T-helper 2 cell (primary cell): ENCODE measurements at places on chromosomes 12 and 14.

- no peak for DNase-seq
Observed at GRCh38 chr14:96904201-96904600, 107.0 kb downstream of the VRK1 start.

DNA sequence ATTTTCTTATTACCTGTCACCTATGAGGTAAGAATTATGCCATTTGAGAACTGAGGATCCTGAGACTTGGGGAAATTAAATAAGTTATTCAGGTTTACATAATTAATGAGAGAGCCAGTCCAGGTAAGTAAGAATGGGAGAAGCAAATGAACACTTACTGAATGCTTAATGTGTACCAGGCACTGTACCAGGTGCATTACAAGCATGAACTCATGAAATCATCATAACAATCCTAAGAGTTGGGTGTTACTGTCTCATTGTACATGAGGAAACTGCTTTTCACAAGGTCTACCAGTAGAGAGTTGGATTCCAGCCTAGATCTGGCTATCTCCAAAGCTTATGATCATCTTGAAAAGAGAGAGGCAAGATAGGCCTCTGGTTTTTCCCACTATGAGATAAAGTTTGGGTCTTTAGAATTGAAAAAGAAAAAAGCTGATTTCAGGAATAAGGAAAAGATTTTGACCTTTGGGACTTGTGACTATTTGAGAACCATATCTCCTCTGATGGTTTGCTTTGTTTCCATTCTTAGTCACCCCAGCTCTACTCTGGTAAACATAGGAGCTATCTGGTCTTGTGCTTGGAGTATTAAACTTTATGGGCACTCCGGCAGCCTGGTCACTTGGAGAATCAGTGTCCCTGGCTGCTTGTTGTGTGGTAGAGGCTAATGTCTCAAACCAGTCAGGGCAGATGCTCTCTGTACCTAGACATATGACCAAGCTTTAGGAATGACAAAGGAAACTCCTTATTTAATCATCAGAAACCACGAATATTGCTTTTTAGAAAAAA lies 48.0 kb downstream of the PTHLH start:
- DNase-seq = no peak

DNA sequence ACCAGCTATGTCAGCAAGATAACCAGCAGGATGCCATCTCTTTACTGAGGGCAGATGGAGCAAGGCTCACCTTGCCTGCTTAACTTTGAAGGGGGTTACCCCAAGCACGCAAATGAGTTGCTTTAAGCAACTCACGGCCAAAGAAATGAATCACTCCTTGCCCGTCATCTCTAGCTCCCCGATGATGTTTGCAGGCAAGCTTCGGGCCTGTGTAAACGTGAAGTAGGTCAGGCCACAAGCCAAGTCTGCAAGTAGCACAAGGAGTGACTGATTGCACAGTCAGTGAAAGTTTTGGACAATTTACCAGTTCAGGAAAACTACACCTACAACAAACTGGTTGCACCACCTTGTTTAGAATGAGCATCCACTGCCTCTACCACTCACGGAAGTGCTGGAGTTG lies 699.7 kb upstream of the TBX3 start:
- DNase-seq = no peak

DNA sequence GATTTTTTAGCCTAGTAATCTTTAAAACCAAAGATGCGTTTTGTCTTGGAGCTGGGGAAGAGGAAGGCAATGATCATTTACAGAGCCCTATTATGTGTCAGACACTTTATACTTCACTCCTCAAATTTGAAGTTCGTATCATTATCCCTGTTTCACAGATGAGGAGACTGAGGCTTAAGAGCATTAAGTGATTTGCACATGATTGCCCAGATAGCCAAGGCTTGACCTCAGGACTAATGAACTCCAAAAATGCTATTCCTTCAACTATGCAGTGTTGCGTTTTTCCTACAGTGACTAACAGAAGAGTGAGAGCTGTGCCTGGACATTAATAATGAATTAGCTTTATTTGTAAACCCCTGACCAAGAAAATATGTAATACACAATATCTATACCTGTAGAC lies 136.8 kb upstream of the EEA1 start:
- no peak for DNase-seq

GRCh38 chr12:107035733-107036132 lies 48.8 kb upstream of the MTERF2 start:
- no peak for DNase-seq

DNA sequence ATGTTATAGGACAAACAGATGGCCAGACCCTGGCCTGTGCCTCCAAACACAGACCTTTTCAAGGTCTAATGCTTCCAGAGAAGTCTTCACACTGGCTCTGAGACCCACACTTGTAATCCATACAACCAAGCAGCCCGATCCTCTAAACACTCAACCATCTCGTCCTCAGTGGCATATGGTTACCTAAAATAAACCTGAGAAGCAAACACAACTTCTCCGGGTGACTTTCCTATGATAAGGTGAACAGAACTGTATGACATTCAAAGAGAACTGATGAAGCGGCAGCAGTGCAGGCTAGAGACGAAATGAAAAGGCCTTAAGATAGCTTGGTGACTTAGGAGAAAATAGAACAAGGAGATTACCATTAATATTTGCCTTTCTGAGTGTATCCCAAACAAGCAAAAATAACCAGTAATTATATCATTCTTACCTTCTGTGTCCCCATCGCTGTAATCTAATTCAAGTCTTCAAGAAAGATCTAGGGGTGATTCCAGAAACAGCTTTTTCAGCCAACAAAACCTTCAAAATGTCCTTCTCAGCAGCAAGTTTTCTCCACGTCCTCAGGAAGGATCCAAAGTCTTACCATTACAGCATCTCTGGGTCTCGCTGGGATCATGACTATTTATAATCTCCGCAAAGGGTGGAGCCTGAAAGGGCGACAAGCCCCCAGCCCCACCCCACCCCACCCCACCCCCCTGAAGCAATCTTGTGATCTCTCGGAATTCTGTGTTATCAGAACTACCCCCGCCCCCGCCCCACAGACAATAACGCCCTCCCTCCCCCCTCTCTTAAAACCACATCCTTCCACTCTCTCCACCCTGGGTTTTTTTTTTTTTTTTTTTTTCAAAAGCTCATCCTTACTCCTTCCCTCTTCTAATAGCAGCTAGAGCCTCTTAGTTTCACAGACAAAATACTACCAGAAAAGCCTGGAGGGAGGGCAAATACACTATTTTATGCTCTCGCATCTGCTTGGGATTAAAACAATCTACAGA lies at the start of gene SLC2A3:
TSS of gene SLC2A3 (minus strand) at position 598 of the 992 bp plus-strand sequence. CDS start at position 445, 153 bp downstream.
- DNase-seq = peak; percentile 20

- no peak for DNase-seq
Observed at GRCh38 chr12:49827051-49827400, 1.2 kb downstream of the NCKAP5L start.

DNA sequence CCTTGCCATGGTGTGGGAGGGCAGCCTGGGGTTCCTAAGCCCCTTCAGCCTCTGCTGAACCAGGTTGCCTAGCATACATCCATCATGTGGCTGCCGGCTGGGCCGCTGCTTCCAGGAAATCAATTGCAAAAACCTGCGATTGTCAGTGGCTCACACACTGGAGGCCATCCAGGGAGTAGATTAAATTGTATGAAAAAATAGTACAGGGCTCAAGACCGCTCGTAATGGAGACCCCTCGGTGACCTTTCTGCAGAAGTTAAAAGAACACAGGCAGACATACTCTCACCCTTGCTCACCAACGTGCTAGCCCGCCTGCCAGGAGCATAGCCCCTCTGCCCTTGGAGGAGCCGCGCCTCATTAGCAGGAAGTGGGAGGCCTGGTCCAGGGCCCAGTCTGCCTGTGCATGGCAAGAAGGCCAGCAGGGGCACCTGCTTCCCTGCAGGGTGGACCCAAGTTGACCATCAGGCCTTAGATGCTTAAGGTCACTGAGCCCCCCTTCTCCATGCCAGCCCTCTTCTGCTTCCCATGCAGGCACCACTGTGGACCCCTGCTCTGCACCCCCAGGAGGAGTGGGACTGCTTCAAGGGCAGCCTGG lies 31.4 kb upstream of the CIPC start:
- no peak for DNase-seq

DNA sequence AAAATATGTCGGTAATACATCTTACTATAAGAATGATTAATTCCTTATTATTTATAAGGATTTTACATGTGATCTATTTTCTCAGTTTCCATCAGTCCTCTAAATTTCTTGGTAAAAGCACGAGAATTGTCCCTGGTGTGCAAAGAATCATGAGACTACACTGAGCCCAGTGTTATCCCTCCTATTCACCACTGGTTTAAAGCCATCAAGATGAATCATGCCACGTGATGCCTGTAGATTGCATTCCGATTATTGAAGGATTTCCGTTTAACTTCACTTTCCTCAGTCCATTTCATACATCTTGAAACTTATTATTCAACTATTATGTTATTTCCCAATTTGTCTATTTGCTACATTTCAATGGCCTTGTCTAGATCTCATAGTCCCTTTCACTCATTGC lies 601.9 kb downstream of the GALC start:
- DNase-seq = no peak

DNA sequence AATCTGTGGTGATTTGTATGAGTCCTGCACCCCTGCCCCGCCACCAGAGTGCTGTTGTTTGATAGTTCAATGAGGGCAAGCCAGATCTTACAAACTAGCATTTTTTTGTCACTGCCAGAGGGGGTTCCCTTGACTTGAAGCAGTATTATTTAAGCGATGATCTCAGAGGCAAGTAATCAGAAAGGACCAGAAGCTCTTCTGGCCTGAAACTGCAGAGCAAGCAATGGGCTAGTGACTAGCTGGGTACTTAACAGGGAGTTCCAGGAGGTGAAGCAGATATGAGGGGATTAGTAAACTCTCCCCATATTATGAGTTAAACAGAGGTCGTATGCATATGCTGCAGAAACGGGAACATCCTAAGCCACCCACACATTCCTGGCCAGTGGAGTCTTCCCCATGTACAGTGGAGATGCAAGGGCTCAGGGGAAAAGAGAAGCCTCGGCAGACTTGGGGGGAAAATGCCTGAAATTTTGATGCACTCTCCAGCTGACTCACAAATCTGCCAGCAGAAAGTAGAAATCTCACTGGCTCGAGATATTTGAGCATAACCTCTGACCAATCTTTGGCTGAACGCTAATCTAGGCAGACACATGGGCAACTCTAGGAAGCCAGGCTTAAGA lies 8.3 kb upstream of the CRACR2A start:
- DNase-seq = no peak

- DNase-seq = no peak
Observed at GRCh38 chr12:103571286-103571685, 15.8 kb upstream of the STAB2 start.

DNA sequence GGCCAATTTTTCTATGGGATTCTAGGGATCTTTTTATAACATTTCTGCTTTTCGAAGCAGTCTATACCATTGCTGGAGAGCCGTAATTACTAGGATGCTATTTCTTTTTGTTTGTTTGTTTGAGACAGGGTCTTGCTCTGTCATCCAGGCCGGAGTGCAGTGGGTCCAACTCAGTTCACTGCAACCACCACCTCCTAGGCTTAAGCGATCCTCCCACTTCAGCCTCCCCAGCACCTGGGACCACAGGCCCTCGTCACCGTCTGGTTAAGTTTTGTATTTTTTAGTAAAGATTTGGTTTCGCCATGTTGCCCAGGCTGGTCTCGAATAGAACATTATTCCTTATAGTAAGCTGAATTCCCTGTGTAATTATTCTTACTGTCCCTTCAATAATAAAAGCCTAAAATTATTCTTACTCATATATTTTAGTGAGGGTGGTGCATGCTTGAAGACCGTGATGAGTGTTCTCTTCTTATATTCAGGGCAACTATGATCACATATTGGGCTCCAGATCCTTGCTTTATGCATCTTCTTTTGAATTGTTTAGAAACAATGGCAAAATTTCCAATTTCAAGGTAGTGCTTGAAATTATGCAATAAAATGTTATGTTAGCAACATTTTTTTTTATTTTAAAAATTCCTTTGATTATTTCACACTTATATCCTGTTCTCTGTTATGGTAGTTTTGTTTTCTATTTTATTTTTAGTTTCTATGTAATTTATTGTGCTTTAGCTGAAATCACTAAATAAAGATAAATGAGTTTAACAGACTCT lies 66.2 kb downstream of the CRADD start:
- no peak for DNase-seq

GRCh38 chr14:23512156-23512555 lies 39.4 kb downstream of the ZFHX2 start:
- no peak for DNase-seq

GRCh38 chr12:75666126-75666938 lies 154.9 kb upstream of the KRR1 start:
- no peak for DNase-seq

- no peak for DNase-seq
Observed at GRCh38 chr14:68459480-68460136, 333.3 kb downstream of the ZFP36L1 start.

DNA sequence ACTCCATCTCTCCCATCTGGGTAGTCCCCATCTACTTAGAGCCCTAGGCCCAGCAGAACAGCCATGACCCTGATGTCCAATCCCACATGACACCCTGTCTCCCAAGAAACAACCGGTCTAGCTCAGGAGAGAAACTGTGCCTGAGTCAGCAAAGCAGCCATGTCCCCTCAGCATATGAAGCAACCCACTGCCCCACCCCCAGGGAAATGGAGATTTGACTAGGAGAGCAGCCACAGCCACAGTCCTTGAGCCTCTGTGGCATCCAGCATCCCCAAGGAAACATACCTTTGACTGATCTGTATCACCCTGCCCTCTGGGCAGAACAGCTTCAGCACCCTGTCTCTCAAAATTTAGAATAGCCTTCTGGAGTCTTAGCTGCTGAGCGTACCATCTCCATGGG lies 641.9 kb upstream of the FBXO33 start:
- DNase-seq = no peak

- DNase-seq = no peak
Observed at GRCh38 chr12:64931981-64932380, 107.5 kb downstream of the TBC1D30 start.

GRCh38 chr14:27305441-27305945 lies 707.7 kb upstream of the NOVA1 start:
- no peak for DNase-seq

DNA sequence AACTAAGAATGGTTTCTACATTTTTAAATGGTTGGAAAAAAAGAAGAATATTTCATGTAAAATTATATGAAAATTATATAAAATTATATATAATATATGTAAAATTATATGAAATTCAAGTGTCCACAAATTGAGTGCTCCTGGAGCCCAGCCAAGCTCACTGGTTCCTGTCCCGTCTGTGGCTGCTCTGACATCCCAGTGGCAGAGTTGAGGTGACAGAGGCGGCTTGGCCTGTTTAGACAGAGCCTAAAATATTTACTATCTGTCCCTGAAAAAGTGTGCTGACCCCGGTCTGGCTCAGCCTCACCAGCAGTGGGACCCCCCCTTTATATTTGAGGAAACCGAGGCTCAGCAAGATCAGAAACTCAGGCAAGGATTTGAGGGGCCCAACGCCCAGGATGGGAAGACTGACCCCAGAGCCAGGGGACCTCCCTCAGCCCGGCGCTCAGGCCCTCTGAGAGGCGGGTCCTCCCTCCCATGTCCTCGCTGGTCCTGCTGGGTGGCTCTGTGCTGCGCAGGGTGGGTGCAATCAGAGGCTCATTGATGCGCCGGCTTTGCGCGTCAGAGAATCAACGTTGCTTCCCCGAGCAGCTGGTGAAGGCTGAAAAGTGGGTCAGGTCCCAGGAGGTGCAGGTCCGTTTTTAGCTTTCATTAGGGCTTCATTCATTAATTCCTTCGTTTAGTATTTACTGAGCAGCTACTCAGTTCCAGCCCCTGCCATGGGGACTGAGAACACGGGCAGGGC lies 21.5 kb upstream of the BEGAIN start:
- DNase-seq = no peak

- no peak for DNase-seq
Observed at GRCh38 chr14:35551081-35551480, 17.1 kb downstream of the INSM2 start.

- no peak for DNase-seq
Observed at GRCh38 chr12:62748941-62749468, 185.9 kb downstream of the PPM1H start.

- DNase-seq = no peak
Observed at GRCh38 chr12:49895773-49896172, 7.9 kb downstream of the FAIM2 start.
